Breast epithelium (tissue), 4 donors: ENCODE measurements at places on chromosomes 2 and 18.

DNA sequence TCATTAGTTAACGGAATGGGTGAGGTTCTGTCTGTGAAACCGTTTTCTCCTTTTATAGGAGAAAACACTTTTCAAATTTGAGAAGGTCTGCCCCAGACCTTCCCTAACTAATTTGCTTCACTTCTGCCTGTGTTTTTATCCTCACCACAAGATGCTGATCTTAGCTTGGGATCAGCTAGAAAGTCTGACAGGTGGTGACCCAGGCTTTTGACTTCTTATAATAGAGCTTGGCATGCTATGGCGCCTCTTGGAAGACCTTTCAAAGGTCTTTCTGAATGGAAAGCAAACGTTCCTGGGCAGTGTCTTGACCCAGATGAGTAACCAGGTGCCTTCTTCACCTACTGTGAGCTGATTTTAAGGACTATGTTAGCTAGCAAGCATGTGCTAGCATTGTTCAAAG, 91.4 kb downstream of the LYPD6 start:
- no peak for DNase-seq

DNA sequence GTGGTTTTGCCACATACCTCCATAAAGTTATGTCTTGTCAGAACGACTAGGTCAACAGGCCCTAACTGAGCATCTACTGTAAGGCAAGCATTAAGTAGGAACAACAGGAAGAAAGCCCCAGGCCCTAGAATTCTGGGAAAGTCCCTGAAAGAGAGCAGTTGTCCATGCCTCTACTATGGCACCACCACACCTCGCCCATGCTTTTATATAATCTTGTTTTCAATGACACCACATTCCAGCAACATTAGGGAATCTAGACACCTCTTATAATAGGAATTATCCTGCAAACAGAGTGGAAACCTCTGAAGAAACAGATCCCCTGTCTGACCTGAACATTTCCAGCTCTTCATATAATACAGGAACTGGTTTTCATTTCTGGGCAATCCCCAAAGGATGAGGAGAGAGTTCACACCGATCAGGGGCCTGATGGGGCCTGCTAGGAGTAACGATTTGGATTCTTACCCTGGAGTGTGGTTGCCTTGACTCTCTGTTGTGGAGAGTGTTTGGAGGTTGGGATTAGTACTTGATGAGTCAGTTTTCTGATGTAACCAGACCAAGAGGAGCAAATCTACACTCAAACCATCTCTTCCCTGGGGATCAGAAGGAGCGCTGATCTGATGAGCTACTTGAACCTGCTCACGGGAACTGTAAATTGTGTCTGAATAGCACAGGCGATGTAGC, 31.9 kb upstream of the CEP68 start:
- DNase-seq: no peak

DNA sequence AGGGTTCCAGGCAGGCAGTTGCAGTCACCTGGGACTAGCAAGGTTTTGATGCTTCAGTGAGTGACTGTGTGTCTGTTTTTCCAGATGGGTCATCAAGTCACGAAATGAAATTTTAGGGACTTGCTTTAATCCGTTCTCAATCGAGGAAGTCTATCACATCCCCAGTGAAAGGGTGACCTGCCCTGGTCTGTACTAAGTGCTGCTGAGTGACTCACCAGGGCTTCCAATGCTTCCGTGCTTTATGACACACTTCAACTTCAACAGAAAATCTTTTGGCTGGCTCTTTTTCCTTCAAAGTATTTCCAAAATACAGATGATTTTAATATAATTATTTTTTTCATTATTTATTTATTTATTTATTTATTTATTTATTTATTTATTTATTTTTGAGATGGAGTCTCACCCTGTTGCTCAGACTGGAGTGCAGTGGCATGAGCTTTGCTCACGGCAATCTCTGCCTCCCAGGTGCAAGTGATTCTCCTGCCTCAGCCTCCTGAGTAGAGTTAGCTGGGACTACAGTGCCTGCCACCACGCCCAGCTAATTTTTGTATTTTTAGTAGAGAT, 18.4 kb downstream of the TFCP2L1 start:
- DNase-seq: no peak

- no peak for DNase-seq
These were observed 28.9 kb downstream of the TOGARAM2 start for GRCh38 chr2:29009711-29010677.
